ENCODE measurements at places on chromosomes 16 and 17.

DNA sequence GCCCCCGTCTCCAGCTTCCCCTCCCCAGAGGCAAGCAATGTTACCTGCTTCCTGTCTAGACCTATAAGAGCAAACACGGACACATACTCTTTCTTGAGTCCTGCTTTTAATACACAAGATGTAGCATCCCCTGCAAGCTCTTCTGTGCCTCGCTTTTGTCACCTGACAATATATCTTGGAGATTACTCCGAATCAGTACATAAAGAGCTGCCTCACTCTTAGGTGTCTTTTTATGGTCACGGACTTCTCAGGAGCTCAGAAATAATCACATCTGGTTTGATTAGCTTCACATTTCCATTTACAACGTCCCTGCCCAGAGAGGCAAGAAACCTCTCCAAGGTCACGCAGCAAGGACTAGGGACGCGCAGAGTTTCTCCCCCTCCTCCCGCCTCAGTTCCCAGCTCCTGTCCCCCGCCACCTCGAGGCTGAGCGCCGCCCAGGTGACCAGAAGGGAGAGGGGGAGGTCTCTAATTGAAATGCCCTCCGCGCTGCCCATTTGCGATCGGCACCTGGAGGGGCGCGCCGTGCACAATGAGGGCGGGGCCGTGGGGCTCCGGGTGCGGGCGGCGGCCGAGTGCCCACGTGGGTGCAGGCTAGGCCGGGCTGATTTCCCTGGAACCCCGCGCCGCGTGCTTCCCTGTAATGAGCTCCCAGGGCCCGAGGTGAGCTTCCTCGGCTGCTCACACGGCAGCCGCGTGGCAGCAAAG, 13.8 kb upstream of the SEZ6 start:
- DNase-seq: no peak

DNA sequence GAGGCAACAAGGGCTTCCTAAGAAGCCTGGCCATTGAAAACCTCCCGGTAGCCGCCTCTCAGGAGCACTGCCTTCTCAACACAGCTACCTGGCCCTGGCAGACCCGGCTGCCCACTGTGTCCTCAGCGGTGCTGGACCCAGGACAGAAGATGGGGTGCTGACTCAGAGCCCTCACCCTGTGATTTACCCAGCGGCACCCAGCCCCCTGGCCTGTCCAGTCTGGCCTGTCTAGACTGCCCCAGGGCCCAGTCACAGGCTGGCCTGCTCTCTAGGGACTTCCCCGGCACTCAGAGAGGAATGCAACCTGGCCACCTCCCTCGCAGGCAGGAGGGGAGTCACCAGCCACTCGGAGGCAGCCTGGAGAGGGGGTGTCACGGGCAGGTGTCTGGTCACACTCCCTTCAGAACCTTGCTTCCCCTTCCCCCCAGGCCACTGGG, 20.1 kb downstream of the PIEZO1 start:
- DNase-seq: no peak

DNA sequence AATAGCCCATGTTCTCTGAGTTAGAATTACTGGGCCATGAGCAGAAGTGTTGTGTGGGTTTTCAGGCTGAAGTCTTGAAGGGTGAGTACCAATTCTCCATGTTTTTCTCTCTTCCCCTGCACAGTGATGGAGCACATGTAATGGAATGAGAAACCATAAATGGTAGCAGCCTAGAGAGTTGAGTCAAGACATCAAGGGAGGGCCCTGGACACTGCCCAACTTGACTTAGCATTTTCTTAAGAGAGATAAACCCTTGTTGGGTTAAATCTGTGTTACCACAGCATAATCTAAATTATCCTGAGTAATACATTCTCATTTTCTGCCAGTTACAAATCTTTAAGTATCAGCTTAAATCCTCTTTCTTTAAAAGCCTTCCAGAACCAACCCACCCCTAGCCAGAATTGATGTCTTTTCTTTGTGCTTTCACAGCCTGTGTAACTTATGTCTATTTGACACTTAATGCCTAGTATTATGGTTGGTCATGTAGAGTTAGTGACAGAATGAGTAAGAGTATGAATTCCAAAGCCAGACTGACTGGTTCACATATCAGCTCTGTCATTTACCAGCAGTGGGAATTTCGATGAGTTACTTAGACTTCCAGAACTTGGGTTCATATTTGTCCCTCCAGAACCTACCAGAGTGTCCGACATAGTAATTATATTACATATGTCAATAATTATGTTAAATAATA, 27.0 kb upstream of the RGS9 start:
- DNase-seq: no peak

DNA sequence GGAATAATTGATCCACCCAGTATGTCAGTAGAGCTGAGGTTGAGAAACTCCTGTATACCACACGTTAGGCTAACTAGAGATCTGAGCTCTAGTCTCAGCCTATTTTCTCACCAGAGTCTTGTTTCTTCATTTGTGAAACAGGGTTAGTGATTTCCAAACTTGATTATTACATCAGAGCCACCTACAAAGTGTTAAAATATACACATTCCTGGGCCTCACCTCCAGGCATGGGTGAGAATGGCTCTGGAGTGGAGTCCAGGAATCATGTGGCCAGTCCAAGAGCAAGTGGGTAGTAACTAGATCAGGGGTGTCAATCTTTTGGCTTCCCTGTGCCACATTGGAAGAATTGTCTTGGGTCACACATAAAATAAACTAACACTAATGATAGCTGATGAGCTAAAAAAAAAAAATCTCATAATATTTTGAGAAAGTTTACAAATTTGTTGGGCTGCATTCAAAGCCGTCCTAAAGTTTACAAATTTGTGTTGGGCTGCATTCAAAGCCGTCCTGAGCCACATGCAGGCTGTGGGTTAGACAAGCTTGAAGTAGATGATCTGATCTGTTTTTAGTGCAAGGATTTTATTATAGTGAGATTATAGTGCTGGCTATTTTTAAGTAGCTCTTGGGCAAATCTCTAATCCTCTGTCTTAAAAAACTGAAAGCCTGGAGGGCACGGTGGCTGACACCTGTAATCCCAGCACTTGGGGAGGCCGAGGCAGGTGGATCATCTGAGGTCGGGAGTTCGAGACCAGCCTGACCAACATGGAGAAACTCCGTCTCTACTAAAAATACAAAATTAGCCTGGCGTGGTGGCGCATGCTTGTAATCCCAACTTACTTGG, 20.4 kb downstream of the PRCD start:
- DNase-seq: no peak

GRCh38 chr17:75749545-75750389, 15.2 kb downstream of the GALK1 start:
- peak; percentile 87 for DNase-seq

- DNase-seq: no peak
Measured at GRCh38 chr16:27241658-27242057, 26.9 kb downstream of the NSMCE1 start.

DNA sequence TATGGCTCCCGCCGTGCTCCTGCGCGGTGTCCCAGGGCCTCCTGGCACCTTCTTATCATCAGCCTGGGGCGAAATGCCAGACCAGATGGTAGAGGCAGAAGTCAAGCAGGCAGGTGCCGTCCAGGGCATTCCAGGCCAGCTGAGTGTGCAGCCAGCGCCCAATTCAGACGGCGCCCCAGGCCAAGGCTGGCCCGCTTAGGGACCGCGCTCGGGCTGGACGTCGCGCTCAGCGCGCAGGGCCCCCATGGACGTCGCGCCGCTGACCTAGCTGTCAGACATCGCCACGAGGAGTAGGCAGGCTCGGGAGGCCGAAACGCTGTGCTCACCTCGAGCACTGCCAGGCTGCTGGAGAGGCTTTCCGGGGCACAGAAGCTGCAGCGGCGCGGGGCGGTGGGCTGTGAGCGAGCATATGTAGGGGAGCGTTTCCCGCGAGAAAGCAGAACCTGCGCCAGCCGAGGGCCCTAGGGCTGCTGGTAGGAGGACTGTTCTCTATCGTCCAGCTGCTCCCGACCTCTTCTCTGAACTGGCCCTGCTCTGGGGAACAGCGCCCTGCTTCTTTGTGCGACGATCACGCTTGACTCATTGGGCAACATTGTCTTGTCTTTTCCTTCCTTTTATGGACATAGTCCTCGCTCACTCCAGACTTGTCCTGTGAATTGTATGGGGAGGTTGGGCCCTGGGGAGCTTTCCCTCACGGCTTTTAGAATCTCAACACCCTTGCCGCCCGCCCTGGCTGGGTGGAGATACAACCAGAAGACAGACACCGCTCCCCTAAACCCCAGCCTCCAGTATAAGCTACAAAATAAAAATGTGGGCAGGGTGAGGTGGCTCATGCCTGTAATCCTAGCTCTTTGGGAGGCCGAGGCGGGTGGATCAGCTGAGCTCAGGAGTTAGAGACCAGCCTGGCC, 8.4 kb upstream of the CA4 start:
- DNase-seq: no peak

GRCh38 chr17:38673707-38674013, 1.1 kb downstream of the EPOP start:
- DNase-seq: peak; percentile 24

- no peak for DNase-seq
Measured at GRCh38 chr17:70606086-70606485, 436.8 kb downstream of the KCNJ2 start.

DNA sequence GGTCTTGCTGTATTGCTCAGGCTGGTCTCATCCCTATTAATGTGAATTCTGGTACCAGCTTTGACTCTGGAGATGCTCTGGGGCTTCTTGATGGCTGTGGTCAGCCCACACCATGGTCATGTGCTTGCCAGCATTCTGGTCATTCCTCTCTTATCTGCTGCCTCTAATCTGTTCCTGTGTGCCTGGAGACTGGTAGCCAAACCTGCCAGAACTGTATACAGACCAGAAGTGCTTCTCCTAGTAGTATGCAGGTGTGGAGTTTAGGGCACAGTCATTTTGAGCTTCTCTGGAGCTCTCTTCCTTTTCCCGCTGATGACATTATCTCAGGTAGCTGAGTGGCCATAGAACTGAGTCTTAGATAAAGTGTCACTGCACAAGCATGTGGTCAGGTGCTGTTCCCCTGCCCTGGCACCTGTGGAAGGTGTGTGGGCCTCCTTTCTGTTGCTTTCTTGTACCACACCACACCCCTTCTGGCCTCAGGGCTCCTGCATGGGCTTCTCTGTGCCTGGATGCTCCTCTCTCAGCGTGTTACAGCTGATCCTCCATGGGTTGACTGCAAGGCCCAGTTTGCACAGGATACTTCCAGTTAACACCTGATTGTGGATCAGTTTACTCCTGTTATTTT, 162.7 kb downstream of the SPECC1 start:
- no peak for DNase-seq

DNA sequence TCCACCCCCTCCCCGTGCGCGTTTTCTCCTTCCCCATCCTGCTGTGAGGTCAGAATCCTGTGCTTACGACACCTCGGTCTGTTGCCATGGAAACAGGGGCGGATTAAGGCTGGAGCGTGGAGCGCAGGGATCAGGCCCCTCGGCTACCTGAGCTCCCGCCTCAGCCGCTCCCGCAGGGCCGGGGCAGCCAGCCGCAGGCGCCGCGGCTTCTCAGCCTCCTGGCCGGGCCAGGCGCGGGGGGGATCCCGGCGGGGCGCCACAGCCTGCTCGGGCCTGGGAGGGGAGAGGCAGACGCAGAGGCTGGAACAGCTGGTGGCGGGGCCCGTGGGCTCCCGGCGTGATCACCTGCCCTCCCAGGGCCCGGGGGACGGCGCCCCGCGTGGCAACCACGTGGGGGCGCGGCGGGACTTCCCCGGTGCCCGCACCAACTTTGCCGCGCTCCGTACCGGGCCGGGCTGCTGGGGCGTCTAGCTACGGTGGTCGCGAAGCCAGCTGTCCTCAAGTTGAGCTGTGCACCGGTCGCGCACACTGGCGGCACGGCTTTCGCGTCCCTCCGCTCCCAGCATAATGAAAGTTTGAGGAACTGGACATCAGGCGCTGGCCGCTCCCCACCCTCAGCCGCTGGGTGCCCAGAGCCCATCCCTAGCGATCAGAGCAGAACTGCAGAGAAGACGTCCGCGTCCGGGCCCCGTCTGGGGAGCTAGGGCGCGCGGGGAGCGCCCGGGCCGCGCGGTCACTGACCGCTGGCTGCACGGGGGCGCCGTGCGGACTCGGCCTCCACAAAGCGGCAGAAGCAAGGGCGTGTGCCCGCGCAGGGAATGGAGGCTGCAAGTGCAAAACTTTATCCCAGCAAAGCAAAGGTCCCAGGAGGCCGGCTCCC, 1.2 kb downstream of the RTN4RL1 start:
- peak; percentile 44 for DNase-seq

GRCh38 chr17:59424331-59424730, 92.9 kb downstream of the YPEL2 start:
- DNase-seq: no peak

DNA sequence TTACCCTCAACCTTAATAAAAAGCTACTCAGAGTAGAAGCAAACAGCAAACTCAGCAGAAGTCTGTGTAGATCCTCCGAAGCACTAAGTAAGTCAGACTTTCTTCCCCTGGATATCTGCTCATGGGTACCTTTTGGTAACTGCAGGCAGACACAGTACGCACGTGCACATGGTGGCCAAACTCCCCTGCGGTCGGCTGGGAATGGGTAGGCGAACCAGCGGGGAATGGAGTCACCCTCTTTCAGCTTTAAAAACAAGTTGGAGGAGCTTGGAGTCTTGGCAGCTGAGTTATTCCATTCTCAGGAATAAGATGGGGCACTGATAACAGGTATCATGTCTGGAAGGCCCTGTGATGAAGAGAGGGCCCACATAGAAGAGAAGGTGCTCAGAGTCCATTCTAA, 16.3 kb downstream of the CYB561 start:
- no peak for DNase-seq

GRCh38 chr17:45146890-45147580, 1.2 kb upstream of the HEXIM1 start:
- DNase-seq: no peak

DNA sequence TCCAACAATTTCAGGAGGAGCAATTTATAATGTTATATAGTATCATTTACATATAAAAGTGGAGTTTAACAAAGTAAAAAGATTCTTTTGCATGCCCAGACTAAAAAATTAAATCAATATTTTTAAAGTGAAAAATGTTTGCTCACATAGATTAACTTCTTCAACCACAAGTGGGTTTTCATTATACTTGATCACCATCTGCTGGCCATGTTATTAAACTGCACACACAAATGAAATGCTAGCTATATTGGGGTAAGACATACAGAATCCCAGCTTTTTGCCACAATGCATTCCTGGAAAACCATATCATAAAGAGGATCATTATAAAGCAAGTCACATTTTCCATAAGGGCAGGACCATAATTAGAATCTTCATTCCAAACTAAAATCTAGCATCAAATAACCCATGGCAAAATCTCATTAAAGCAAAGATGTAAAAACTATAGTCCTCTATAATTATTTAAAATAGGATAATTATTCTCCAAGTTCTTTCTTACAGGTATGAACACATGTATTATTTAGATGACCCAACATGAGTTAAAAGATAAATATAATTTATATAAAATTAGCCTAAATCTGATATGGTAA, 26.3 kb downstream of the CEP112 start:
- DNase-seq: peak; percentile 21
